ENCODE measurements at places on chromosomes 12 and 14.

GRCh38 chr12:95169368-95169767 is 47.9 kb downstream of the FGD6 start:
- DNase-seq: no peak

- no peak for DNase-seq
These were observed 116.4 kb downstream of the SLC38A1 start for GRCh38 chr12:46152456-46152855.

DNA sequence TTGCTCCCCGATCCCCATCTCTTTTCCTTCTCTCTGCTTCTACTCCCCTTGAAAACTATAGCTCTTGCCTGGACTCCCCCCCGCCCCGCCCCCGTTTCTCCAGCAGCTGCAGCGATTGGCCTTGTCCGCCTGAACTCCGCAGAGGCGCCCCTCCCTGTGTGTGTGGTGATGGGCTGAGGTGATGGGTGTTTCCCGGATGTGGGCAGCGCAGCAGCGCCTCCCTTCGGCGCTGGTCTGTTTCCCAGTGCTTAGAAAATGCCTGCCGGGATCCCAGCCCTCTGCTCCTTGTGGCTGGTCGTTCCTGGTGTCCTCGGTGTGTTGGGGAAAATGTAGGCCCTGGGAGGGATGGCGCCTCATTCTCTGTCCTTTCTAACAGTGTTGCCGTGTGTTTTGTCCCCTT is 43.3 kb downstream of the GALNT8 start:
- DNase-seq: no peak

- DNase-seq: no peak
These were observed 116.1 kb upstream of the CPSF6 start for GRCh38 chr12:69123311-69123710.

GRCh38 chr12:124754949-124755800 is 108.5 kb downstream of the SCARB1 start:
- peak; percentile 73 for DNase-seq

DNA sequence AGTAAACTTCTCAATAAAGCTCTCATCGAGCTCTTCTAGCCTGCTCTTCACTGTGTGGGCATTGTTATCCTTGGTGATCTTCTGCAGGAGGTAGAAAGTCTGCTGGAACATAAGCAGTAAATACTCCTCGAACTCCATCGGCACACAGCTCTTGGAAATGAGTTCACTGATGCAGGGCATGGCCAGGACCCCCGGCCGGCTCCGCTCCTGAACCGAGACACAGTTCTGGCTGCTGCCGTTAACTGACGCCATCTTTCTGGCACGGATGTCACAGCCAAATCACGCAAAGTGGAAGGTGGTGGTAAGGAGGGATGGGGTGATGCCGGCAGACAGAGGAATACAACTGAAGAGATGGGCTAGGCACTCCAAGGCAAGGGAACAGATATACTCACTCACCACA is 23.7 kb upstream of the EDDM3A start:
- DNase-seq: no peak

- DNase-seq: peak; percentile 37
These were observed 17.1 kb upstream of the HIGD1C start for GRCh38 chr12:50934981-50935807.

DNA sequence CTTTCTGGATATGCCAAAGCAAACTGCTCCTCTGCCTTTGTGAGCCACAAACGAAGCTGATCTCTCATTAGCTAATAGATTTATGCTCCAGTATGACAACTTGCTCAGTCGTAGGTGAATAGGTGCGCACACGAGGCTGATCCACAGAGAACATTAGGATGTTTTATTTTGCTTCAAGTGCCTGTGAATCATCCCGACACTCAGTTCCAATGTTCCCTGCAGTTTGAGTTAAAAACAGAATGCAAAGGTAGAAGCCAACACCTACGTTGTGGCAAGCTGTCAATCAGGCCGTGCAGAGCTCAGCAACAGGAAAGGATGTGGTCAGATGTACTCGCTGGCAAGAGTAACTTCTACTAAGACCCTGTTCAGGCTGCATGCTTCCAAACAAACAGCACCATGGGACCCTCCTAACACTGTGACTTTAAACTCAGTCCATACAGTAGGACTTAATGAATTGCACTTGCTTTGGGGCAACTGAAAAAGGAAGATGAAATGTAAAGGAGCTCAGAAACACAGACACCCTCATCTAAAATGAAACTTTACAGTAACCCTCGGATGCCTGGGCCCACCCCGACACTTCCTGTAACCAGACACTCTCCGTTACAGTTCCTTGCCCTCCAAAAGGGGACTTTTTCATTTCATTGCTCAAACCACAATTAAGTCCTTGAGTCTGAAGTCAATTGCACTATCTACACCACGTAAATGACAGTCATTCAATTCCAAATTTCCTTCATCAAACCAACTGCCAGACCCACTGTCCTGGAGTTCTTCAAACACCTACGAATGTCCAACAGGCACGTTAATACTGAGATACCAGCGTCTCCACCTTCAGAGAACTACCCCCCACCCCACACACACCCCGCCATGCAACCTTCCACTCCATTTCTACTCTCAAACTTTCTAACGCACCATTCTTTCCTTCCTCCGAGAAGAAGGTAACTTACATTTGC is 1.6 kb downstream of the CCDC88C start:
- DNase-seq: no peak

DNA sequence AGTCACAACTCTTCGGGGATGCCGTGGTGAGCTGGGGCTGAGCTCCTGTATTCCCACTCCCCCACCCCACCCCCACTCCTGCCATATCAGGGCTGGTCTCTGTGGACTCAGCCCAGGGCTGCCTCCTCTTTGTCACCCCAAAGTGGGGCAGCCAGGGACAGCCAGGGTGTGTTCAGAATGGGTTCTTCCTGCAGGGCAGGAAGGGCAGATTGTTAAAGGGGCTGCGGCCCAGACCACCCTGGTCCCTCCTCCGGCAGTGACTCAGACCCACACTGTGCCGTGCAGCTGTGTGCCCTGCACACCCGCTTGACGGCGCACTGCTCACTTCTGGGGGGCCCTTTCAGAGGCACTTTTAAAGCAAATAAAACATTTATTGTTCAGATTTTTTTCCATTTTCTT is 9.3 kb downstream of the SLC48A1 start:
- no peak for DNase-seq

- DNase-seq: no peak
These were observed 60.3 kb downstream of the SAMD4A start for GRCh38 chr14:54627219-54627539.

- no peak for DNase-seq
These were observed 8.1 kb downstream of the TAMALIN start for GRCh38 chr12:52014567-52015530.

GRCh38 chr14:54252072-54252730 is 144.6 kb upstream of the CDKN3 start:
- DNase-seq: peak; percentile 50

GRCh38 chr14:78633752-78634151 is 463.6 kb downstream of the NRXN3 start:
- DNase-seq: no peak

GRCh38 chr12:121812320-121812871 is 8.6 kb downstream of the SETD1B start:
- DNase-seq: no peak

DNA sequence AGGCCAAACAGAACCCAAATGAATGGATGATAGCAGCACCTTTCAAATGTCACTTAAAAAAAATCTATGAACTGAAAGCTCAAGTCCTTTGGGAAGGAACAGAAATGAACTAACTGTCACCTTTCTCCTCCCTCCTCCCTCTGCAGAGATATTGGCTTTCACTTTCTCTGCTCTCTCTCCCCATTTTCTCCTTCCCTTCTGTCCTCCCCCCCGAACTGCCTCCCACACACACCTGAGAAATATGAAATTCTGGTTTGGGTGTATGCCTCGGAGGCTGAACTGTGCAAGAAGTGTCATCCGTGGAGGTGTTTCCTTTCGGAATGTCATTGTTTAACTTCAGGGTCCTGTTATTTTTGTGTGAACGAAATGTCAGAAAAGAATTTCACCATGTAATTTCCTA is 87.8 kb downstream of the NEDD1 start:
- DNase-seq: no peak

- no peak for DNase-seq
These were observed 44.2 kb downstream of the ARID2 start for GRCh38 chr12:45773747-45774146.

DNA sequence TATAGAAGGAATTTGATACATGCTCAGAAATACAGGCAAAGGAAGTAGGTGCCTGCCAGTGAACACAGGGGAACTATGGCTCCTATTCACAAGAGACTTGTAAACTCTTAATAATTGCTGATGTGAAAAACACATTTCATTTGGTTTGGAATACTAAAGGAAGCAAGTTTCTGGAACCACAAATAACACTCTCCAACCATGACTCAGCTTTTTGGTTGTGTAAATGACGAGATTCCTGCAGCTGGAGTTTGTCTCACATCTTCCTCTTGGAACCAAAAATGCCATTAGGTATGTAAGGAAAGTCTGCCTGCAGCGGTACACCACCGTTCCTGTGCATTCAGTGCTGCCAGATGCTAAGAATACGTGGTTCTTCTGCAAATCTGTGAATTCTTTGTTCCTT is 4.5 kb upstream of the OR11H6 start:
- peak; percentile 3 for DNase-seq

- DNase-seq: no peak
These were observed 19.8 kb upstream of the AMN start for GRCh38 chr14:102902523-102903247.

DNA sequence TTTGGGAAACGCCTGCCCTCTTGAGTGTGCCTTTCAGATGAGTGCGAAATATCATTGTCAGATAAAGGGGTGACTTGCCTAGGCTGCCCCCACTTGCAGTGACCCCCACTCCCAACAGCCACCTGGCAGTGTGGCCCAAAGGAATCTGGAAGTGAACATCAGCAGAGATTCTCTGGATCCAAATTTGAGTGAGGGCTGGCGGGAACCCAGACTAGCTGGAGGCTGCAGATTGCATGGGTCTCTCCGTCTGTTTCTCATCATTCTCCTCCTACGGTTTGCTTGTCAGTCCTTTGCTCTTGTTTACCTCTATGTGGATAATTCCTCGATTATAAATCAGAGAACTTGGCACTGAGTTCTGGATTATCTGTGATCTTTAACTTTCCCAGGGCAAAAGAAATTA is 280.8 kb downstream of the ZFP36L1 start:
- DNase-seq: no peak

DNA sequence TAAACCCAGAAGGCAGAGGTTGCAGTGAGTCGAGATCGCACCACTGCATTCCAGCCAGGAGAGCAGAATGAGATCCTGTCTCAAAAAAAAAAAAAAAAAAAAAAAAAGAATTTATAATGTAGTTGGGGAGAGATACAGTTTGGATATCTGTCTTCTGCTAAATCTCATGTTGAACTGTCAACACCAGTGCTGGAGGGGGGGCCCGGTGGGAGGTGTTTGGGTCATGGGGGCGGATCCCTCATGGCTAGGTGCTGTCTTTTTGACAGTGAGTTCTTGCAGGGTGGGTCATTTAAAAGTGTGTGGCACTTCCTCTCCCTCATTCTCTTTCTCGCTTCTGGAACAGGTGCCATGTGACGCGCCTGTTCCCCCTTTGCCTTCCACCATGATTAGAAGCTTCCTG is 32.8 kb downstream of the CLIP1 start:
- no peak for DNase-seq

- DNase-seq: no peak
These were observed 32.8 kb downstream of the KCTD10 start for GRCh38 chr12:109444259-109444658.

DNA sequence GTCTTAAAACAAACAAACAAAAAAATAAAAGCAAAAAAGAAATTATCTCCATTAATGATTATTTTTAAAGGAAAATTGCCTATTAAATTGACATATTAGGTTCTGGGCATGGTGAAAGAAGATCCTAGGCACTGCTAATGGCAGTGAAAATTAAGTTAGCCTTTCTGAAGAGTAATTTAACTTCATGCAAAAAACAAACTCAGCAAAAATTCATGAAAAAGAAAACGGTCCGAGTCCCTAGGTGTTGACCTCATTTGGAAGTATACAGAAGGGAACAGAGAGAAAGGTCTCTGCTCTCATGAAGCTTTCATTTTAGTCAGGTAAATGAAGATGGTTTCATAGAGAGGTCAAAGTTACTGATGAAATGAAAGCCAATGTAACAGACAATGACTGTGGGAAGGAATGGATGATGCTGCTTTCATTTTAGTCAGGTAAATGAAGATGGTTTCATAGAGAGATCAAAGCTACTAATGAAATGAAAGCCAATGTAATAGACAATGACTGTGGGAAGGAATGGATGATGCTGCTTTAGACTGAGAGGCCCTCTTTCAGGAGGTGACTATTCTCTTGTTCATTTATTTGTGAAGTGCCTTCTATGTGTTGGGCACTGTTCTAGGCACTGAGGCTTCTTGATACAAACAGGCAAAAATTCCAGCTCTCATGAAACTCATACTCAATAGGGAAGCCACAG is 50.1 kb downstream of the OVCH1 start:
- DNase-seq: no peak

DNA sequence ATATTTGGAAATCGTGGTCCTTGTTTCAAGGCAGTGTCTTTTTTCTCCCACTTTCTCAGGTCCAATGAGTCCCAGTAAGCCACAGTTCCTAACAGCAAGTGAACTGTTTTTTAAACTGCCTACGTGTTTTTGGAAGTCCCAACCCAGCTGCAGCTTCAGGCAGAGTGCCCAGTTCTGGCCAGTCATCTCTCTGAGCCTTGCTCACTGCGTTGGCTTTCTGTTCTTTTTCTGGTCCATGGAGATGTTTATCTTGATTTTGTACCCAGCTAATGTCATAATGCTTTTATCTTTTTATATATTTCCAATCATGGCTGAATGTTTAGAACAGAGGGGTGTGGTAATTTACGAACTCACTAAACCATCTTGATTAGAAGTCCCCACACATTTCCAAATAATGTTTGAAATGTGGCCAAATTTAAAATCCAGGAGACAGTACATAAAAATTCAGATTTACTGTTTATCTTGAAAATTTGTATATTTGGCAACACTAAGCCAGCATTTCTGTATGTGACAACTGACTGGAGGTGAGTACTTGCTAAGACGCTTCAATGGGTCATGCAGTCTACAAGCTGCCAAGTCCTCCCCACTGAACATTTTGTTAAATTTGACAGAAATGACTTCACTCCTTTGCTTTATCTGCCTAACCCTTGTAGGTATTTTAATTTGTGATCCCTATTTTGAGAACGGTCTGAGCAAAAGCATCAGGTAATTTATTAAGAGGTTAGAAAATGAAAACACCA is 46.1 kb upstream of the OTOGL start:
- DNase-seq: peak; percentile 71

DNA sequence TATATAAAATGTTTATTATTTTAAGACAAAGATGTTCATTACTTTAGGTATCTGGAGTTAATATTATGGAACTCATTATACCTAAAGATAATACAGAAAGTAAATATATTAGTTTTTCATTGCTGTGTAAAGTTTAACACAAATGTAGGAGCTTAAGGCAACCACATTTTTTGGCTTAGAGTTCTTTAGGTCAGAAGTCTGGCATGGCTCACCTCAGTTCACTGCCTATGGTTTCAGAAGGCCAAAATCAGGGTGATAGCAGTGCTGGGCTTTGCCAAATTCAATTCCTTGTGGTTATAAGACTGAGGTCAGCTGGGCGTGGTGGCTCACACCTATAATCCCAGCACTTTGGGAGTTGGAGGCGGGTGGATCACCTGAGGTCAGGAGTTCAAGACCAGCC is 35.5 kb upstream of the PRPF39 start:
- DNase-seq: no peak

GRCh38 chr12:57983146-57983857 is 41.9 kb downstream of the ATP23 start:
- DNase-seq: peak; percentile 3

Measured in GM04503 (cell line).